Fibroblast of the aortic adventitia (primary cell): ENCODE measurements at places on chromosomes 11 and 22. TPM values are rescaled to one million over a fixed set of nuclear protein-coding genes. Genes with fewer than 3 reads are reported as not detected.

The TESMIN gene
- 1.2 TPM in 1 of 2 replicates, not detected in the other for total RNA-seq

The PPP6R2 gene
- total RNA-seq = 38.5 and 62.6 TPM in 2 replicates

The CNTN5 gene
- 0.90 TPM in 1 of 2 replicates, not detected in the other for total RNA-seq

The LARGE1 gene
- 15.0 and 124 TPM in 2 replicates for total RNA-seq

The TRIM29 gene
- not detected in 2 replicates for total RNA-seq

The KCNA4 gene
- total RNA-seq = 0.27 and 1.4 TPM in 2 replicates

The PTDSS2 gene
- total RNA-seq = 28.7 and 51.6 TPM in 2 replicates

The CCDC89 gene
- 4.2 and 7.9 TPM in 2 replicates for total RNA-seq

The CDC45 gene
- total RNA-seq = 2.3 and 22.9 TPM in 2 replicates

The SLC22A9 gene
- total RNA-seq = not detected in 2 replicates

The TEX12 gene
- 0.36 TPM in 1 of 2 replicates, not detected in the other for total RNA-seq

The SLC25A18 gene
- total RNA-seq = 0.16 TPM in 1 of 2 replicates, not detected in the other

The CLDN5 gene
- total RNA-seq = 0.27 and 1.6 TPM in 2 replicates

The TMPRSS4 gene
- not detected in 2 replicates for total RNA-seq

The PKP3 gene
- total RNA-seq = 1.3 and 5.6 TPM in 2 replicates
